ENCODE measurements at places on chromosomes 12 and 14.

- H3K27me3 ChIP-seq, result no peaks in the 10 kb centered on the region
- no peaks in the 10 kb centered on the region for H3K36me3 ChIP-seq
- peaks cover 4% of the 10 kb centered on the region for H3K4me1 ChIP-seq
- H3K4me3 ChIP-seq, result no peak overlapping the region
- no peak overlapping the region for H3K27ac ChIP-seq
- no peak for DNase-seq
Measured at GRCh38 chr12:46153268-46153872, 115.5 kb downstream of the SLC38A1 start.

DNA sequence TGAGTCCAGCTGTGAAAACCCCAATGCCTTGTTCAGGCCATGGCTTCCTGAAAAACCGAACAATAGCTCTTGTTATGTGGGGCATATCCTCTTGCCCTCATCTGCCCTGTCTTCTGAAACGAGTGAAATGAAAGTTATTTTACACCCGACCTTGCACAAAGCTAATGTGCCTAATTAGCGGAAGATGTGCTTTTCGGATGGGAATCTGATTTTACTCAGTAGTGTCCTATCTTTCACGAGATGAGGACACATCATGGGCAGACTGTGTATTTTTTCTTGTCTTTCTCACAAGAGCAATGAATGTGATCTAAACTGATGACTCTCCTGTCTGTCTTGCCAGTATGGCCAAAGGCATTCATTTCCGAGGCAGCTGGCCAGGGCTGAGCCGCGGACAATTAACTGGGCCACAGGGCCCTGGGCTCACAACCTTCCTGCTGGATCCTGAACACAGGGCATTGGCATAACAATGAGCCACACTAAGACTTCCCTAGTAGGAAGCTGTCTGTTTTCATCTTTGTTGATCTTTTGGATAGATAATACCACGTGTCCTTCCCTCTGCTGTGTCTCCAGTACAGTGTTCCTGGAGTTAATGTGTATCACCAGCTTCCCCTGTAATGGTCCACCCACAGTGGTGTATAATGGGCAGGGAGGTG lies 86.0 kb upstream of the HIF1A start:
- no peak for DNase-seq
- peaks cover 9% of the 10 kb centered on the region for H3K4me1 ChIP-seq
- H3K4me3 ChIP-seq, result no peak overlapping the region
- H3K27ac ChIP-seq, result no peak overlapping the region

- no peak overlapping the region for H3K4me3 ChIP-seq
- no peak overlapping the region for H3K27ac ChIP-seq
Measured at GRCh38 chr12:14723763-14724162, 27.4 kb upstream of the GUCY2C start.

DNA sequence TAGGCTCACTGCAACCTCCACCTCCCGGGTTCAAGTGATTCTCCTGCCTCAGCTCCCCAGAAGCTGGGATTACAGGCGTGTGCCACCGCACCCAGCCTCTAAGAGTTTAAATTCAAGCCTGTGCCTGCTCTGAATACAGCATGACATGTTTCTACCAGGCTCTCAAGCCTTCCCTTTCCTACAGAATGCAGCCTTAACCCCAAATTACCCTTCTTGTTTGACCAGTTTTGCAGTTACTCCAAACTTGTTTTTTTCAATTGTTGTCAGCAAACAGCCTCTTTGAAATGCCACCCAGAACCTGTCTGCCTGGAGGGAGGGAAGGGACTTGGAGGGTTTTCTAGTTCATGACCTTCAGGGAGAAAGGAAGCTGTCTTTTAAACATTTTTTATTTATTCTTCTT lies 15.4 kb downstream of the GLTP start:
- H3K27me3 ChIP-seq, result no peaks in the 10 kb centered on the region
- peak overlapping the region; percentile 70 for H3K27ac ChIP-seq
- no peaks in the 10 kb centered on the region for H3K36me3 ChIP-seq
- H3K4me3 ChIP-seq, result no peak overlapping the region

DNA sequence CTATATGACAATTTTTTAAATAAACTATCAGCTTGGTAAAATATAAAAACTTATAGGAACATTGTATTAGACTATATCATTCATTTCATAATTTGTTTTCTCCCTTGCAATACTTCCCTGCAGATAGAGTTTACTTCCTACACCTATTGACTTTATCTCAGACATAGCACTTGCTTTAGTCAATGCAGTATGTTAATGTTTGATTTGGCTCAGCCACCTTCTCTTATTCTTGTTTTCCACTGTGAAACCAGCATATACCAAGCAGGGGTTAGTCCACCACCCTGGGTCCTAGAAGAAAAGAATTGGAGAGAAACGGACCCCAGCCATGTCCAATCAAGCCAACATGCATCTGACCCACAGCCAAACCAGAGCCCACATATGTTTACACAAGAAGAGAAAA lies 10.4 kb upstream of the SOX5 start:
- H3K4me1 ChIP-seq, result no peaks in the 10 kb centered on the region
- no peak overlapping the region for H3K4me3 ChIP-seq
- no peak for DNase-seq
